ENCODE measurements at places on chromosomes 6 and 20.

DNA sequence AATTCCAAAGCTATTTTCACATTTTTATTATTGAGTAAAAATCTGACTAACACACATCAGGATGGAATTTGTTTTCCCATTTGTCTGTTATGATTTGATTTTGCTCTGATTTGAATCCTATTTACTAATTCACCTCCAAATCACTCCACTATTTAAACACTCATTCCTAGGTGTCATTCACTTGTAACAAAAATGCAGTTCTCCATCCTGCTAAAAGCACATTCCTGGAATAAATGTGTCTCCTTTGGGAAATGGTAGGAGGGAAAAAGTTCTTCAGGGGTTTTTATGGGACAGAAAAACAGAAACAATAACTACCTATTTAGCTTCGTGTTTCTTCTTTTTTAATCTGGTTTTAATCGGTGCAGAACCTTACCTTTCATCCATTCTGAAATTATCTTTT, 494.1 kb upstream of the CITED2 start:
- DNase-seq: no peak

GRCh38 chr6:101429270-101429669, 35.8 kb downstream of the GRIK2 start:
- no peak for DNase-seq

GRCh38 chr20:10249048-10249770, 30.6 kb downstream of the SNAP25 start:
- no peak for DNase-seq

- DNase-seq: no peak
Measured at GRCh38 chr20:45779011-45779915, 12.4 kb downstream of the WFDC3 start.

GRCh38 chr6:70390067-70390466, 23.2 kb upstream of the FAM135A start:
- DNase-seq: peak; percentile 85

DNA sequence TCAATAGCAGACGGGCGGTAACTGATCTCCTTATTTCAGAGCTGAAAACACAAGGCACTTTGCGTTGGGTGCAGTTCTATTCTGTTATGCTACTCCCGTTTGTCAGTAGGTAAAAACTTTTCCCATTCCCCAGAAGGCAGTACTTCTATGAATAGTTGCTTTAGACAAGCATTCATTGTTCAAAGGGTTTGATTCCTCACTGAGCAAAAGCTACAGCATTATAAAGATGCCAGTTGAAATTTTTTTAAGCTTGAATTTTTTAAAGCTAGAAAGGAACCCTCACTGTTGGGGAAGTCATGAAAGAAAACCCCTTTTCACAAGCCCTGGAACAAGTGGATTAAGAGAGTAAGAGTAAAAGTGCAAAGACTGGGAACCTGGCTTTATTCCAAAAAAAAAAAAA, 42.3 kb downstream of the FUT9 start:
- no peak for DNase-seq

DNA sequence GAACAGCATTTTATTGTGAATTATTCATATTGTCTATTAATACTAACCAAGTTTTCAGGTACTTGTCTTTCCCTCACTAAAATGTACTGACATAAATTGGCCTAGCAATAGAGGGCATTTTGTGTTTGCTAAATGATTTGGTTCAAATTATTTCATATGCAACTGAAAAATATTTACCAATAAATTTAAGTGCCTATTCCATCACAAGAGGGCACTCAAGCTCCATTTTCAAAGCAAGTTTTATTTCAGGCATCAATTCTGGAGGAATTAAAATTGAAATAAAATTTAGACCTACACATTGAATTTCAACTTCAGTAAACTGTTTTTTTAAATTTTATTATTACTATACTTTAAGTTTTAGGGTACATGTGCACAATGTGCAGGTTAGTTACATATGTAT, 114.3 kb upstream of the SYNCRIP start:
- no peak for DNase-seq

DNA sequence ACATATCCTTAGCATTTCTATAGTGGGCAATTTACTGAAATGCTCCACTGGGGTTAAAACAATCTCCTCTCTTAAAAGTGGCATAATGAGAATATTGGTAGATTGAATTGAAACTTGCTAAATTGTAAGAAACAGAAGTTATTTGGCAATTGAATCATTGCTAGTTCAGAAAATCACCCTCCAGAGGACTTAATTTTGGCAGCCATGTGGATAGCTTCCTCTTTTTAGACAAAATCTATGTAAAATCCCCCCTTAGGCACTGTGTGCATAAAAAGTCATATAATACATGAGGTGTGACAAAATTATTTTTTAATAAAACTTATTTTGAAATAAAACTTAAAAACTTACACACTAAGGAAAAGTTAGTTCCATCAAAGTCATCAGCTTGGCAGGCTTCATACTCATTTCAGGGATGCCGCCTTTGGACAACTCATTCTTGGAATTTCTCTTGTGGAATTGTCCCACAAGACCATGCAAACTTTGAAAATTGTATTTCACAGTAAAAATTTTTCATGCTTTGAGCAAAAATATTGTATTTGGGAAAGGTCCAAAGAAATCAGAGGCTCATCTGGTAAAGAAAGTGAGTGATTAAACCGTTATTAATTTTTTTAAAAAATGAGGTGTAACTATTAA, 473.0 kb downstream of the BCKDHB start:
- DNase-seq: no peak

GRCh38 chr6:15444881-15445280, 199.0 kb downstream of the JARID2 start:
- DNase-seq: peak; percentile 69

- no peak for DNase-seq
Measured at GRCh38 chr6:151207674-151208073, 32.1 kb upstream of the AKAP12 start.

Data from COR-L47 (cell line).